Foreskin keratinocyte (primary cell): ENCODE measurements at places on chromosomes 6 and 20. TPM values are rescaled to one million over a fixed set of nuclear protein-coding genes. Genes with fewer than 3 reads are reported as not detected.

GRCh38 chr6:127641905-127642304, 64.9 kb downstream of the C6orf58 start:
- peak; percentile 28 for DNase-seq

GRCh38 chr20:5171064-5171789, 44.4 kb downstream of the CDS2 start:
- DNase-seq, result no peak

- no peak for DNase-seq
Measured at GRCh38 chr6:166582258-166582657, 4.2 kb downstream of the RAMACL start.

GRCh38 chr6:71194724-71195123, 93.9 kb upstream of the OGFRL1 start:
- peak; percentile 51 for DNase-seq

DNA sequence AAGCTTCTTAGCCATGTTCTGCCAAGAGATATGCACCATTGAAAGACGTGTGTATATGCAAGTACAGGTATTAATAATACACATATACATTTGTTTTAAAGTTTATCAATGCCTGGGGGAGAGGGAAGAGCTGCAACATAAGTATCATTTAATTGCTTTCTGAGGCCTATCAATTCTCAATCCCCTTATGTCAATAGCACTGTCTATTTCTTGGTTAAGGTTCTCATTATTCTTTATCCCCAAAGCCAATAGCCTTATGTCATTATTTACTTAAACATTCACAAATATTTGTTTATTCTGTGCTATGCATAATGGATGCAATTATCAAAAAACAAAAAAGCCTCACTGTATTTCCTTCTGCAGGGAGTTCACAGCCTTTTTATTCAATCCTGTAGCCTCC, 350.3 kb upstream of the KCNQ5 start:
- no peak for DNase-seq

DNA sequence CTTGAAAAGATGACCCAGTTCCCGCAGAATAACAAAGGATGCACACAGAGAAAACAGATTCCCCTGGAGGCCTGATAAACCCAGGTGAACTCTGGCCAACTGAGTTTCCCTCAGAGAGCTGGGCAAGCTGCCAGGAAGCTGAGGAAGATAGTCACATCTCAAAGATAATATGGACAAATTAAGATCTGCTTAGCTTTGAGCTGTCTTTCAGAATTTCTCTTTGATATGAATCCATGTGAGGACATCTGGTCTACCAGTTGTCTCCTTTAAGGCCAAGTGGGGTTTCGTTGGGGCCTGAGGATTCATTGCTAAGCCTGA, 59.5 kb downstream of the ID4 start:
- no peak for DNase-seq

Gene TENT5A
- polyA plus RNA-seq, result 0.74 and 1.0 TPM in 2 replicates

Gene CYP21A2
- 0.04 TPM in 1 of 2 replicates, not detected in the other for polyA plus RNA-seq

Gene PTGIS
- polyA plus RNA-seq, result not detected in 2 replicates
